ENCODE measurements at places on chromosomes 16 and 17. TPM values are rescaled to one million over a fixed set of nuclear protein-coding genes. Genes with fewer than 3 reads are reported as not detected.

DNA sequence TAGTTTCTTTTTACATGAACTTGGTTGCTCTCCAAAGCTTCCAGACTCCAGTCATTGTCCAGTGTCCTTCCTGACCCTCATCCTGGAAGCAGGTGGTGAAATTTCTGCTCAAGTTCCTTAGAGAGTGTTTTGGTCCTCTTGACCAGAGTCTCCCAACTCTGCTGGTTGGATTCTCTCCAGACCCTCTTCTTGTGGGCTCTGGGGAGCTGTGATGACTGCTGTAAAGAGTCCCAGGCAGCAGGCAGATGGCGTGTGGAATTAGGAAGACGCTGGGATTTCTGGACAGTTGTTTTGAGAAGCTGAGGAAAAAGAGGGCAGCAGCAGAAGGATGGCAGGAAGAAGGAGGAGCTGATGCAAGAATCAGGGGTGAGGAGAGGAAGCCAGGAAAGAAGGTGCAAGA, 1.6 kb upstream of the SEZ6 start:
- no peak for DNase-seq

- no peak for DNase-seq
Measured at GRCh38 chr16:84836967-84837366, 17.2 kb downstream of the CRISPLD2 start.

DNA sequence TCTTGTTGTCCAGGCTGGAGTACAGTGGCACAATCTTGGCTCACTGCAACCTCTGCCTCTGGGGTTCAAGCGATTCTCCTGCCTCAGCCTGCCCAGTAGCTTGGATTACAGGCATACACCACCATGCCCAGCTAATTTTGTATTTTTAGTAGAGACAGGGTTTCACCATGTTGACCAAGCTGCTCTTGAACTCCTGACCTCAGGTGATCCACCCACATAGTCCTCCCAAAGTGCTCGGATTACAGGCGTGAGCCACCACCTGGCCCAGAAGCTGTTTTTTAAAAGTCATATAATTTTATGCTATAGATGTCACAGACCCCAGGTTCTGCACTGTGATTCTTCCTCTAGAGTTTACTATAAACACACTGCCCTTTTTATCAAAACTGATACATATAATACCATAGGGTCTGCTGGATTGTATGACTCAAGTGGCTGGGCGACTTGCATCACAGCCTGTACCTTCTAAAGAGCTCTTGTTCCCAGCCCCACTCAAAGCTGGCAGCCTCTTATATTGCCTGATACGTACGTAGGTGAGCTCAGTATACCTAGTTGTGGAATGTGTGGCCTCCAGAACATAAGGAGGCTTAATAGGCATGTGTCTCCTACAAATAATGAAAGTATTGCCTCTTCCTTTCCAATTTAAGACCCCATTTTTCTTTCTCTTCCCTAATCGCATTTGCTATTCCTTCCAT, 295.8 kb downstream of the ZFHX3 start:
- no peak for DNase-seq

PRR11 gene
- 64.7 TPM for total RNA-seq

GRCh38 chr16:85927959-85928358, 29.0 kb downstream of the IRF8 start:
- DNase-seq, result no peak

- DNase-seq, result no peak
Measured at GRCh38 chr16:71536752-71537499, 10.7 kb downstream of the CHST4 start.

DNA sequence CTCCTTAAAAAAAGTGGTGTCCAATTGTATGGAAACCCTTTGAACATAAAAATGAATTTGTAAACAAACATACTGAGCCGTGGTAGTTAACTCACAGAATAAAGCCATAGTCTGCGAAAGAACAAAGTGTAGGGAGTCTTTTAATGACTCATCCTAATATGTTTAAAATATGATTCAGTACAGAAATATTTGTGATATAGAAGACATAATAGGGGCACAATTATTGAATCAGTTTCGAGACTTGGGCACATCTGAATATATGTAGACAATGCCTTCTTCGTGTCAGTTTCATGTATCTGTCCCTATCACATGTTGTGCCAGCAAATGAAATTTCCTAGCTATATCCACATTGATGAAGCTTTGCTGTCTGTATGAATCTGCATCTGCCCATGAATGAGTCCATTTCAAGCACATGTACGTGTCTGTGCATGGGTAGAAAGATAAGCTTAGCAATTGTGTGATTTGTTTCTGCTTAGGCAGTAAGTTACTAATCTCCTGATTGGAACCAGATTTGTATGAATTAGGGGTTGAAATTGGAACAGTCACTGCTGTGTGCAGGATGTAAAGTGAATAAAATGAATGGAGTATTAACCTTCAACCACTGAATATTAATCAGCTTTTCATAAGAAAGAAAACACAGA, 112.5 kb upstream of the SOX9 start:
- peak; percentile 41 for DNase-seq

ELMO3 gene
- 0.33 TPM for total RNA-seq

DNA sequence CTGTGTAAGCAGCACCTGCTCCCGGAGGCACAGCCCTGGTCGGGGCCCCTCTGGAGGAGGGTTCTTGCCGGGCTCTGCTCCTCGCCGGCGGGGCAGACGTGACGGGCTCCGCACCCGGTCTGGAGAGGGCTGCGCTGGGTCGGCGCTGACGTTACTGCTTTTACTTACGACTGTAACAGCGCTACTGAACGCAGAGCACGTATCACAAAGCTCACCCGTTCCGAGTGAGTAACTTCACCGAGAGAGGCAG, 1.3 kb upstream of the RAB40C start:
- peak; percentile 62 for DNase-seq

GRCh38 chr17:11736613-11737312, 138.5 kb downstream of the DNAH9 start:
- DNase-seq, result no peak

PPP1R27 gene
- not detected for total RNA-seq

- no peak for DNase-seq
Measured at GRCh38 chr16:17817260-17817659, 346.5 kb upstream of the XYLT1 start.

GRCh38 chr16:52191531-52192134, 355.3 kb downstream of the TOX3 start:
- peak; percentile 73 for DNase-seq

DNA sequence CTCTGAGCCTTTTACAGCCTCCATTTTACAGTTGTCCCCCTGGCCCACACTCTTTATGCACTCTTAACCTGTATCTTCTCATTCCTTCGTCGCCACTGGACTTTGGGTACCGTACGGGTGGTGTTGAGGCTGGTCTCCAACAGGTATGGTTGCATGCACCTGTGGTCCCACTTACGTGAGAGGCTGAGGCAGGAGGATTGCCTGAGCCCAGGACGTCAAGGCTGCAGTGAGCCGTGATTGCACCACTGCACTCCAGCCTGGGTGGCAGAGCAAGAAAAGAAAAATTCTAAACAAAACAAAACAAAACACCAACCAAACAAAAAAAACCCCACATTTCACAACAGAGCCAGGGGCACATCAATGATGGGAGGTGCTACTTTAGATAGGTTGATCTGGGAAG, 14.4 kb upstream of the TMEM98 start:
- no peak for DNase-seq

DNA sequence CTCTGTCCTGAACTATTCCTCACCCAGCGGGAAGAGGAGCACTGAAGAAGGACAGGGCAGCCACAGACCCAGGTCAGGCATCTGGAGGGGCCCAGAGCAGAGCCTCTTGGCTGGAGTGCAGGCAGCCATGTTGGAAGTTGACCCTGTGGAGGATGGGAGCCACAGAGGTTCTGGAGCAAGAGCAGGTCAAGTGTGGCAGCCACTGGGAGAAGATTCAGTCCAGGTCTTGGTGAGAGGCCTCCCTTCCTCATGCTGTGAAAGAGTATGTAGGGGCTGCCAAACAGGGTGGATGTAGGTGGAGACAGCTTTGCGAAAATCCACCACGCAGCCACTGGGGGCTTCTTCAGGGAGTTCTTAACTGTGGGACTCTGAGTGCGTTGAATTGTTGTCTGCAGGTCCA, 590 bp upstream of the CD79B start:
- no peak for DNase-seq

DNA sequence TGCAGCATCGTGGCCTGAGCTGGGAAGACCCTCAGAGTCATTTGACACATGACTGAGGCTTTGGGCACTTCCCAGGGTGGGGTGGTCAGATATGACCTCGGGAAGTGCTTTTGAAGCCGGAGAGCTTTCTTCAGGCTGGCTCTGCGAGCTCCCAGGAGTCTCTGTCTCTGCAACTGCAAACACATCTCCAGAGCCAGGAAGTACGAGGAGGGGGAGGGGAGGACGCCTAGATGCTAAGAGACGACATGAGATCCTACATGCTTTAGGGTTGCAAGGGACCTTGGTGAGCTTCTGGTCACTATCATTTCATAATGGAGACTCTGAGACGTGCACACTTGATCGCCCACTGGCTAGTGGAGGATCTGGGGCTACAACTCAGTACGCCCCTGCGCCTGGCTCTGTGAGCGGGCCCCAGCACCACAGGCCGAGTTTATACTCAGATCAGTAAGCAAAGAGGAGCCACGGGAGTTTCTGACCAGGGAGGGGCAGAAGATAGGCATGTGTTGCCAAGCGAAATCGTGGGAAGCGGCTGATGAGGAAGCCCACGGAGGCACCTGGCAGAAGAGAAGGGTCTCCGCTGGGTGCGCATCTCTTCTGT, 527 bp upstream of the MGAT5B start:
- peak; percentile 43 for DNase-seq

DNA sequence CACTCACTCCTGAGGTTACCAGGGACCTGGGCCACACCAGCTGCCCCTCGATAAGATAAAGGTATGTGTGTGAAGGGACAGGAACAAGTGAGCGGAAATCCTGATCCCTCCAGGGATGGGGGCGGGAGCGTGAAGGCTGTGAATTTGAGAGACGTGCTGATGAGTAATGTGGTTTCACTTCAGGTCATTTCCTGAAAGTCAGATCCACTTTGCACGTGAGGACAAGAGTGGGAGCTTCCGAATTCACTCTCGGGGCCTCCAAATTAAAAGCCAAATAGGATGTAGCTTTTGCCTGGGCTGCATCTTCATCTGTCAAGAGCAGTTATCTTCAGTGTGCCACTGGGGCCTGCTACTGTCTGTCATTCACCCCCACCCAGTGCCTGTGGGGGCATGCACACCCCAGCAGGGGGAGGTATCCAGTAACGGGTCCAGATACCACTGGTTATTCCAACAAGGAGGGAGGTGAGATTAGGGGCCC, 87.4 kb upstream of the LHX1 start:
- DNase-seq, result peak; percentile 63

DNA sequence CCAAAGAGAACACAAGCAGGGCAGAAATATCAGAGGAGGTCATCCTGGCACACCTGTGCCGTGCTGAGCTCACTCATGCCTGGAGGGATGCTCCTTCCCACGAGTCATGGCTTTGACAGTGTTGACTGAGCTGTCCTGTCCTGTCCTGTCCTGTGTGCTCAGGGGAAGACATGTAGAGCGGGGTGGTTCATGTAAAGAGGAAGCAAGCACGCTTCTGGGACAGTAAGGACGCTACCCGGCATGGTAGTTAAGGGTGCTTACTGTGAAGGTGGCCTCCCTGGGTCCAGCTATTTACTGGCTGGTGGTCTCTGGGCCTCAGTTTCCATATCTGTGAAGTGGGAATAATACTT, 398 bp downstream of the LGALS9 start:
- no peak for DNase-seq

DNA sequence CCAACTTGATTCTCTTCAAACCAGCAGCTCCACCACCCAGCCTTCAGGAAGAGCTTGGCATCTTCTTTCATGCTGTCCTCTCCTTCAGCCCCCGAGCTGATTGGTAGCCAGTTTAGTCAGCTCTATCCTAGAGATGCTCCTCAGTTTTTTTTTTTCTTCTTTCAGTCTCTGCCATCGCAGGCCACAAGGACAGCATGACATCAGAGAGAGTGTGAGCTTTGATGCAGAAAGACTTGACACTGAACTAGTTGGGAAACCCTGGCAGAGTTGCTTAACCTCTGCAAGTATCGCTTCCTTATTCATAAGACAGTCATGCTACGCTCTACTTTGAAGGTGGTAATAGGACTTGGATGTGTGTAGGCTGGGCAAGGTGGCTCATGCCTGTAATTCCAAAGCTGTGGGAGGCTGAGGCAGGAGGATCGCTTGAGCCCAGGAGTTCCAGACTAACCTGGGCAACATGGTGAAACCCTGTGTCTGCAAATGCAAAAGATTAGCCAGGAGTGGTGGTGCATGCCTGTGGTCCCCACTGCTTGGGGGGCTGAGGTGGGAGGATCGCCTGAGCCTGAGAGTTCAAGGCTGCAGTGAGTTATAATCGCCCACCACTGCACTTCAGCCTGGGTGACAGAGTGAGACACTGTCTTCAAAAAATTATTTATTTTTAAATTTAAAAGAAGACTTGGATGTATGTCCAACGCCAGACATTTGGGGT, 2.6 kb downstream of the CD300LB start:
- no peak for DNase-seq

- DNase-seq, result no peak
Measured at GRCh38 chr17:32773856-32774694, 102.8 kb downstream of the MYO1D start.

Measured in fibroblast of the aortic adventitia (primary cell).